Endodermal cell (in vitro differentiated cells): ENCODE measurements at places on chromosomes 5 and 9. TPM values are rescaled to one million over a fixed set of nuclear protein-coding genes. Genes with fewer than 3 reads are reported as not detected.

Gene DDX4
- total RNA-seq = not detected in 2 replicates

Gene PCDH12
- not detected in 2 replicates for total RNA-seq

Gene DMRT3
- total RNA-seq = not detected in 2 replicates

Gene AQP7
- total RNA-seq = 0.38 TPM in 1 of 3 replicates, not detected in the others

Gene ARAP3
- 32.5 and 32.8 TPM in 2 replicates for total RNA-seq

Gene CYLC2
- not detected in 2 replicates for total RNA-seq

Gene SPAAR
- 0.16 TPM in 1 of 2 replicates, not detected in the other for total RNA-seq

Gene HSPB3
- not detected in 2 replicates for total RNA-seq

Gene NELFB
- total RNA-seq = 73.3 and 75.5 TPM in 2 replicates

Gene ZDHHC11B
- total RNA-seq = 0.74 to 2.0 TPM (median 0.75 TPM) in 3 replicates

- H3K27ac ChIP-seq = no peak overlapping the region
- no peak for DNase-seq
- H3K27me3 ChIP-seq = no peaks in the 10 kb centered on the region
- no peak overlapping the region for H3K4me3 ChIP-seq
Observed at GRCh38 chr9:7827056-7827455, 27.5 kb upstream of the DMAC1 start.

DNA sequence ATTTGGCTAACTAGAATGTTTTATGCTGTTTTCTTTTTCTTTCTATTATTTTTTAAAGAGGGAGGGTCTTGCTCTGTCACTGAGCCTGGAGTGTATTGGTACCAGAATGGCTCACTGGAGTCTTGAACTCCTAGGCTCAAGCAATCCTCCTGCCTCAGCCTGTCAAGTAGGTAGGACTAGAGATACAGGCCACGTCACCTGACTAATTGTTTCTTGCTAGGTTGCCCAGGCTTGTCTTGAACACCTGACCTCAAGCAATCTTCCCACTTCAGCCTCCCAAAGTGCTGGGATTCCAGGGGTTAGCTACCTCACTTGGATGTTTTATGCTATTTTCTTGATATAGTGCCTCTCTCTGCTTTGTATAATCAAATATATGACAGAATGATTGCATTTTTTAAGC lies 166.2 kb downstream of the AOPEP start:
- DNase-seq = no peak
- H3K4me1 ChIP-seq = no peaks in the 10 kb centered on the region
- H3K4me3 ChIP-seq = no peak overlapping the region
- no peaks in the 10 kb centered on the region for H3K27me3 ChIP-seq
- H3K27ac ChIP-seq = no peak overlapping the region

DNA sequence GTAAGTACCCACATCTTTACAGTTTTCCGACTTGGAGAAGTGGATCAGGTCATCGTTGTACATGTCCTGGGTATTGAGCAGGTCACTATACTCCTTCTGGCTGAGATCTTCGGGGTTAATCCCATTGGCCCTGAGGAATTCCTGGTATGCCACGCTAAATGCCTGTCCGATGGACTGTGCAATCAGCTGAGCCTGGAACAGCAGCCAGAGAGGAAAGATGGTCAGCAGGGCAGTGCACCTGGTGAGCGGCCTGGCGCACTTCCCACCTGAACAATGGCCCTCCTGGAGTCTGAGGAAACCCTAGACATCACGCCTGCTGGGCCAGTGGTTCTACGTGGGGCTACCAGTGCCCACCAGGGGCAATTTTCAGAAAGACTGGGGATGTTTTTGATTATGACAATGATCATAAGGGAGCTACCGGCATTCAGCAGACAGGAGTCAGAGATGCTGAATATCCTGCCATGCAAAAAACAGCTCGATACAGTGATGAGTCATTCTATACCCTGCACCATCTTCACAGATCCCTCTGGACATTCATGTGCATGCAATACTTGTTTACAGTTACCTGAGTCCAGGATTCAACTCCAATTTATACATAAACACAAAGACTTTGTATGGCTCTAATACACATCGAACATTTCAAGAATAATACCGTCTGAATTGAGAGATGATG lies 127.2 kb downstream of the ENTREP1 start:
- H3K36me3 ChIP-seq = no peaks in the 10 kb centered on the region
- no peaks in the 10 kb centered on the region for H3K27me3 ChIP-seq
- H3K27ac ChIP-seq = no peak overlapping the region
- peaks cover 3% of the 10 kb centered on the region for H3K4me1 ChIP-seq

DNA sequence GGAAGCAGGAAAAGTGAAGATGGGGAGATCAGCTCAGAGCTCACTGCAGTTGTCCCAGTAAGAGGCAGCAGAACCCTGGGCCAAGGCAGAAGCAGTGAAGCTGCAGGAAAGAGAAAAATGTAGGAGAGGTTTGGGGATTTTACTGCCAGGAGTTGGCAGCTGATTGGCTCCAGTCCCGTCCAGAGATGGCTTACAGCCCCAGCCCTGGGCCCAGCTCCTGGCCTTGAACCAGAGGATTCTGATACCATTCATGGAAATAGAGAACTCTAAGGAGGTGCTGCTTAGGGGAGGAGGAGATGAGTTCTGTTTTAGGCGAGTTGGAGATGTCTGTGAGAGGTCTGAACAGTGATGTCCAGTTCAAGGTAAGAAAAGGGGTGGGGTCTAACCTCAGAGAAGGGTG lies 4.6 kb downstream of the MORN5 start:
- no peaks in the 10 kb centered on the region for H3K4me1 ChIP-seq
- peaks cover 36% of the 10 kb centered on the region for H3K27me3 ChIP-seq
- no peaks in the 10 kb centered on the region for H3K36me3 ChIP-seq
- no peak for DNase-seq
- no peak overlapping the region for H3K4me3 ChIP-seq
- H3K27ac ChIP-seq = no peak overlapping the region

- no peak overlapping the region for H3K4me3 ChIP-seq
- no peak for DNase-seq
- H3K4me1 ChIP-seq = no peaks in the 10 kb centered on the region
- no peaks in the 10 kb centered on the region for H3K36me3 ChIP-seq
Observed at GRCh38 chr5:179323026-179323870, 22.0 kb downstream of the ADAMTS2 start.

DNA sequence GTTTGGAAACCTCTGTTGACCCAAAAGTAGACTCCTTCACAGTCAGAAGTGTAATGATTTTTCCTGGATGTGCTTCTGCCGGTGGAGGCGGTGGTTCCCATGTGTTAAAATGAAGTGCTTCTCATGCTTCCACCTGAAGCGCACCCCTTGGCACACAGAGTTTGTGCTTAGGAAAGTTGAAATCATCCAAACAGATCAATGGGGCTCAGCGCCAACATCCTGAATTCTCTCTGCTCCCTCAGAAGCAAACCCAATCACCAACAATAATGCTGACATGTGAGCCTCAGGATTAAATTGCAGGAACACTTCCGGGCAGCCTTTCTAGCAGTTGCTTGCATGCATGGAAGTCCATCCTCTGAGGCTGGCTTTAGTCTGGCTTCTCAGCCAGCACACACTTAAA lies 71.0 kb downstream of the MED10 start:
- H3K36me3 ChIP-seq = no peaks in the 10 kb centered on the region
- H3K27me3 ChIP-seq = peaks cover 93% of the 10 kb centered on the region
- H3K27ac ChIP-seq = no peak overlapping the region
- DNase-seq = no peak

DNA sequence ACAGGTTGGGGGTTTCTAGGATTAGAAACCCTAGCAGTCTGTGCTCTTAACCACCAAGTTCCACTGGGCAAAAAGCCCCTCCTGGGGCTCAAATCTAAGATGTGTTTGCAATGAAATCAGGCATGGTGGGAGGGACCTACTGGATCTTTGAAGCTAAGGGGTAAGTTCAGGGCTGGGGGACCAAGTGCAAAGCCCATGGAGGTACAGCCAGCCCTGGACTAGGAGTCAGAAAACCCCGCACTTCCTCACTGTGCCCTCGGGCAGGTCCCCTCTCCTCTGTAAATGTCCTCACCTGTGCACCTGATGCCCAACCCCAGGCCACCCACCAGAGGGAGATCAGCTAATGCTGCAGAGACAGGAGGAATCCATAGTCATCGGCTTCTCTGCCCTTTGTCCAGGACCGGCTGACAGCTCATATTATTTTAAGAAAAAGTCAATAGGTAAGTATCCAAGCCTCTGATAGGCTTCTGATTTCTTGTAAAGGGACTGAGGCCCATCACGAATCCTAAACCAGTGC lies 138.3 kb downstream of the PAX5 start:
- H3K27ac ChIP-seq = no peak overlapping the region
- no peaks in the 10 kb centered on the region for H3K36me3 ChIP-seq
- no peak overlapping the region for H3K4me3 ChIP-seq
- H3K27me3 ChIP-seq = peaks cover 82% of the 10 kb centered on the region

DNA sequence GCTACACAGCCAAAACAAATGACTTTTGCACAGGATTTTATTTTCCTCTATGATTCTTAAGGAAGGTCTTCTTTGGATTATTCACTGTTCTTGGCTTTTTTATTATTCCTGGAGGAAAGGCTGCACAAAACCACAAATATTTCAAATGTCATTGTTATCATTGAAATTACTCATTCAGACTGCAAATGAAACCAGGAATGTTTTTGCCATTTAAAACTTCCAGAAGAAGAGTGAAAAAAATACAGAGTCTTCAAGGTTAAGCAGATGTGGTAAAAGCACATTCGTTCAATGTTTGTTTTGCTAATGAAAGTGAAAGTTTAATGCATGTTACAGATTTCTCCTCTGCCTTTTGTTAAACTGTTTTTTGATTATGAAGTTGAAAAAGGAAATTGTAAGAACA lies 238.2 kb downstream of the TLE4 start:
- H3K27me3 ChIP-seq = no peaks in the 10 kb centered on the region
- no peaks in the 10 kb centered on the region for H3K4me1 ChIP-seq
- H3K4me3 ChIP-seq = no peak overlapping the region

DNA sequence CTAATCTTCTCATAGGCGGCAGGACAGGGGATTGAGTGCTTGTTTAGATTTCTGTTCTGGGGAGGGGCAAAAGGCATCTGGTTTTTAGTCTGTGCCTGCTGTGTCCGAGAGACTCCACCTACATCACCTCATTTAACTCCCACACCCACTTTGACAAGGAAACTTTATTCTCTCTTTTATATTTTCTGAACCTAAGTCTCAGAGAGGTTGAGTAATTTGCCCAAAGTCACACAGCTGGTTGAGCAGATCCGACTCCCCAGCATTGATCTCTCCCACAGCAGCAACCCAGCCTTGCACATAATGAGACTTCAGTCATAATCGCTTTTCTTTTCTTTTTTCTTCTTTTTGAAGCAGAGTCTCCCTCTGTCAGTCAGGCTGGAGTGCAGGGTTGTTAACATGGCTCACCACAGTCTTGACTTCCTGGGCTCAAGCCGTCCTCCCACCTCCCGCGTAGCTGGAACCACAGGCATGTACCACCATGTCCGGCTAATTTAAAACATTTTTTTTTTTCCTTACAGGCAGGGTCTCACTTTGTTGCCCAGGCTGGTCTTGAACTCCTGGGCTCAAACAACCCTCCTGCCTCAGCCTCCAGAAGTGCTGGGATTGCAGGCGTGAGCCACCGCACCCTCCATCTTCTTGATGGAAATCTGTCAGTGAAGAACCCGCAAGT lies 36.5 kb upstream of the ANKRD33B start:
- no peak overlapping the region for H3K27ac ChIP-seq
- no peak overlapping the region for H3K4me3 ChIP-seq
- no peaks in the 10 kb centered on the region for H3K4me1 ChIP-seq

- H3K4me1 ChIP-seq = peaks cover 18% of the 10 kb centered on the region
- peak overlapping the region; percentile 16 for H3K4me3 ChIP-seq
- peak; percentile 93 for DNase-seq
- H3K36me3 ChIP-seq = no peaks in the 10 kb centered on the region
- H3K27me3 ChIP-seq = no peaks in the 10 kb centered on the region
Observed at GRCh38 chr5:134510970-134511795, 14.3 kb upstream of the JADE2 start.

- peaks cover 4% of the 10 kb centered on the region for H3K27me3 ChIP-seq
- H3K36me3 ChIP-seq = no peaks in the 10 kb centered on the region
- DNase-seq = no peak
- H3K27ac ChIP-seq = no peak overlapping the region
- H3K4me1 ChIP-seq = peaks cover 21% of the 10 kb centered on the region
Observed at GRCh38 chr5:17398866-17399835, 98.9 kb upstream of the TAF11L2 start.

DNA sequence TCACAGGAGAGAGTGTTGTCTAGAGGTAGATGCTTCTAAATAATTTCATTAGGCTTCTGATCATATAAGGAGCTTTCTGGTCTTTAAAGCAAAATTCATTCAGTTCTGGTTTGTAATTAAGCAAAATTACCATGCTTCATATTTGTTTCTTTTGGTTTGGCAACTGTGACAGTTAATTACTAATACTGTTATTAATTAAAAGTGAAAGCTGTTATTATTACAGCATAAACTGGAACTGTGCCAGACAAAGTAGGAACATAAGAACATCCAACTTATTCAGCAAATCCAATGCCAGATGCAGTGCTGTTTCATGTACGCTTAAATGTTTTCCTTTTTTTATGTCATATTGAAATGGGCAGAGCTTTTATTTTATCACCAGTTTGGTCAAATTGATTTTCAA lies 70.4 kb upstream of the DAB2 start:
- no peaks in the 10 kb centered on the region for H3K27me3 ChIP-seq
- H3K4me3 ChIP-seq = no peak overlapping the region
- H3K36me3 ChIP-seq = no peaks in the 10 kb centered on the region
- no peak for DNase-seq
- H3K4me1 ChIP-seq = peaks cover 3% of the 10 kb centered on the region
